NCI-H69 (cell line): ENCODE measurements at places on chromosomes 7 and 10.

GRCh38 chr10:35463105-35463867, 127.0 kb downstream of the CCNY start:
- DNase-seq, result no peak

- peak; percentile 61 for DNase-seq
Measured at GRCh38 chr7:157271991-157272324, 64.8 kb upstream of the DNAJB6 start.

GRCh38 chr10:52491246-52491995, 177.3 kb downstream of the DKK1 start:
- DNase-seq, result no peak

- no peak for DNase-seq
Measured at GRCh38 chr7:1668396-1669063, 1.5 kb upstream of the ELFN1 start.

- DNase-seq, result no peak
Measured at GRCh38 chr10:31352436-31353226, 33.6 kb downstream of the ZEB1 start.

- peak; percentile 71 for DNase-seq
Measured at GRCh38 chr7:70506434-70506833, 625.5 kb upstream of the GALNT17 start.
